ENCODE measurements at places on chromosomes 5 and 9.

GRCh38 chr5:15938961-15939360 is 240.6 kb downstream of the MARCHF11 start:
- DNase-seq, result peak; percentile 25

- no peak for DNase-seq
Measured at GRCh38 chr9:95556521-95556920, 39.8 kb upstream of the PTCH1 start.

GRCh38 chr9:91223000-91223399 is 138.7 kb downstream of the AUH start:
- no peak for DNase-seq

DNA sequence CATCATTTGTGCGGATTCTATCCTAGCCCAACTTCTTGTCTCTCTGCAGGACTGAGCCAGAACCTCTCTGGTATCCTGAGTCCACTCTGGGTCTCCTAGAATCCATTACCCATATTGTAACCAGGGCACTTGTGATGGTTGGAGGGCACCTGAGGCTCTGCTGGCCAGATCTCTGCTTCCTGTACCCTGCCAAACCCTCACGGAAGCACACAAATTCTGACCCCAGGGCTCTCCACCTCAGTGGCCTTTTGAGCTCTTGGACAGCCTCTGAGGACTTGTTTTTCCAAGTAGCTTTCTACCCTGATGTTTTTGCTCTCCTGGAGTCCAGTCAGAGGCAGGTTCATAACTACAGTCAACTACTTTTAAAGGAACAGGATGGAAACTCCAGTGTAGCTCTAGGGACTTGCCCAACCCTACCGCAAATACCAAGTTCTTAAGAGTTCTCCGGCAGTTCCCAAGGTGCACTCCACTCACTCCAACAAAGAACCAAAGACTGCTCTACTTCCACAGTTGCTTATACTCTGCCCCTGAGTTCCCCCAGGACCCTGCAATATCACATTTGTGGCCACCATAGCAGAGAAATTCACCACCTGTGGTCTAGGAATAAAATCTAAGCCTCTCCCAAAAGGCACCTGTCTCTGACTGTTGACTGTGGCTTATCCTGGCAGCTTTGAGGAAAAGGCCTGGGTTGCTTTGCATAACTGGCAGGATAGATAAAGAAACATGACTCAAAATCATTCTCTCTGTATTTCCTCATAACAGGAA is 9.6 kb downstream of the PIP5K1B start:
- no peak for DNase-seq

GRCh38 chr5:122301016-122301415 is 11.0 kb upstream of the SNCAIP start:
- DNase-seq, result no peak

GRCh38 chr9:127015921-127016512 is 101.4 kb downstream of the RALGPS1 start:
- no peak for DNase-seq

GRCh38 chr5:91384671-91385430 is 1.7 kb upstream of the ARRDC3 start:
- peak; percentile 56 for DNase-seq
